ENCODE measurements at places on chromosomes 7 and 10. TPM values are rescaled to one million over a fixed set of nuclear protein-coding genes. Genes with fewer than 3 reads are reported as not detected.

Gene PRKAR2B
- 3.4 TPM for total RNA-seq

GRCh38 chr10:52136921-52137320, 177.2 kb upstream of the DKK1 start:
- H3K36me3 ChIP-seq: no peaks in the 10 kb centered on the region
- peaks cover 2% of the 10 kb centered on the region for H3K4me1 ChIP-seq
- DNase-seq: no peak
- no peak overlapping the region for H3K4me3 ChIP-seq

DNA sequence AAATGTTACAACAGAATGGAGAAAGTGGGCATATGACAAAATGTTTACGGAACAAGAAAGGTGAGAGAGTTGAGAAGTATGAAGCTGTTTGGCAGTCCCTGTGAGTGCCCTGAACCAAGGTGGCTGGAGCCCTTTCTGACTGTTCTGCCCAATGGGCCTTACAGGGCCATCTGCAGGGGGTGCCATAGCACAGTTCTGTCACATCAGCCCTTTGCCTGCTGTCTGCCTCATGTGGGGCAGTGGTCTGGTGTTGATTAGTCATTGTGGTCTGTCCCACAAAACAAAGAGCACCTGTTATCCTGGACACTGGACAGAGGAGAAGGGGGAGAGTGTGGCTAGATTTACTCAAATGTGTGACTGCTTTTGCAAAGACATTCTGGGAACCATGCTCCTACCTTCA, 51.5 kb upstream of the OSBPL3 start:
- H3K27ac ChIP-seq: no peak overlapping the region
- H3K36me3 ChIP-seq: no peaks in the 10 kb centered on the region
- no peak for DNase-seq
- H3K4me1 ChIP-seq: peaks cover 5% of the 10 kb centered on the region

Gene UNCX
- total RNA-seq: not detected

DNA sequence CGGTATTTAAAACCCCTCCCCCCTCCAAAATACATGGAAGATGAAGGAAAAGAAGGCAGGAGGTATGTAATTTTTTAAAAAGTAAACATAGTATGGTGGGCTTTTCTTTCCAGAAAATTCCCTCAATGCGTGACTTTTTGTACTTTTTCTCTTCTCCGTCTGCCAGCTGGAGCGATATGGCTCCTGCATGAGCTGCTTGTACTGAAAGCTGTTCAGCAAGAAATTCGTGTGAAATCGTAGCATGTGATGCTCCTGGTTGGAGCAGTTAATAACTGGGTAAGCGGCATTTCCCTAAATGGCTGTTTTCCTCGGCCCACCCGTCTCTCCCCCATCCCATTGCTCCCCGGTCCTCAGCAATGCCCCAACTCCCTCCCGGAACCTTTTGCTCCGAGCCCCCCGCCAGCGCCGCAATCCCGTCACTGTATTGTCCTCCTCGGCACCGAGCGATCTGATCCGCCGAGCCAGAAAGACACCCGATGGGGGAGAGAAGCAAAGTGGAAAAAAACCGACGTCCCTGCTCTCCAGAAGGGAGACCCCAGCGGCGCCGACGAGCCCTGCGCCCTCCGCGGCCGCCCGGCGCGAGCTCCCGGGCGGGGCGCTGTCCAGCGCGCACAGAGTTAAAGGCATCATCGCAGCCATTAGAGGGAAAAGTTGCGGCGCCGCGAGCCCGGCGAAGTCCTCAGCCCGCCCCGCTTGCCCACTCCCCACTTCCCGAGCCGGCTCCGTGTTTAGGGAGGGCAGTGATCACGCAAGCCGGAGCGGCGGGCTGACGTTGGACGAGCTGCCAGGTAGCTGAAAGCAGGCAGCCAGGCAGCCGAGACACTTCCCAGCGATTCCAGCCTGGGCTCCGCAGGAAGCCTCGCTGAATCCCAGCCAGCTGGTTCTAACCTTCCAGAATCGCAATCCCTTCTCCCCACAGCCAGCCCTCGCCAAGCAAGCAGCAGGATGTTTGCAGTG, at the start of gene VSTM2A:
Gene VSTM2A (plus strand): TSS at position 707 of the 957 bp plus-strand sequence. CDS start 356 bp downstream, outside the sequence.
- no peaks in the 10 kb centered on the region for H3K36me3 ChIP-seq
- DNase-seq: no peak
- H3K27me3 ChIP-seq: peaks cover 54% of the 10 kb centered on the region
- H3K27ac ChIP-seq: no peak within 1 kb of the TSS

Gene MRC1
- total RNA-seq: not detected

GRCh38 chr7:137757146-137757925, 89.4 kb downstream of the DGKI start:
- no peak overlapping the region for H3K4me3 ChIP-seq
- H3K27me3 ChIP-seq: no peaks in the 10 kb centered on the region
- peaks cover 13% of the 10 kb centered on the region for H3K4me1 ChIP-seq

DNA sequence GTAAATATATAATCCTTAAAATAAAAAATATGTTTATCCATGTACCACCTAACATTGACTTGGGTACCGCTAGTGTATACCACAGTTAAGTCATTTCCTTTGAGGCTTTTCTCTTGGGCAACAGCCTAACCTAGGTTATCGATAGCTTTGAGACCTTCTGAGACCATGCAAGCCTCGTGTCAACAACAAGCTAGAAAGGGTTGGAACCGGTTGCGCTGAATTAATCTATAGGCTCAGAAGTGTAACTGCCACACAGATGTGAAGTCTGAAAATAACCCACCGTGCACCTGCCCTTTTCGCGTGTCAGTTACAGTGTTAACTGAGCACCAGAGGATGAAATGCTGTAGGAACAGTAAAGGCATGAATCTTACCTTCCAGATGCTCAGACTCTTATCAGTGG, 59.8 kb downstream of the ARID5B start:
- H3K36me3 ChIP-seq: peaks cover 23% of the 10 kb centered on the region
- no peaks in the 10 kb centered on the region for H3K27me3 ChIP-seq
- H3K27ac ChIP-seq: no peak overlapping the region
- H3K4me1 ChIP-seq: peaks cover 57% of the 10 kb centered on the region

DNA sequence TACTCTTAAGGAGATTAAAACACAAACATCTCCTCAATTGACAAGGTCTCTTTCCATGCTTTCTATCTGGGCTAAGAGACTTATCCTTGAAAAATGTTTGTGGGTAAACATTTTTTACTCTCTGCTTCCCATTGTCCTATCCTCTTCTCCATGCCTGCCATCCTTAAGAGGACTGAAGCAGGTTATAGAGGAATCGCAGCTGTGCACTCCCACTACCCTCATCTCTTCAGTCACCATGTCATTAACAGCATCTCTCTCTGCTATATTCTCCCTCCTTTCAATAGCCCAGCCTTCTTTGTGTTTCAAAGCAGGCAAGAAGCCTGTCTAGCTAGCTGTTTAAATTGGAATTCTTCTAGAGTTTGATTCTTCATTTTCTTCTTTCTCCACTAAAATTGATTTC, 22.6 kb downstream of the COL1A2 start:
- no peak for DNase-seq
- H3K4me3 ChIP-seq: no peak overlapping the region
- peak overlapping the region; percentile 76 for H3K27ac ChIP-seq
- H3K27me3 ChIP-seq: no peaks in the 10 kb centered on the region
- peaks cover 93% of the 10 kb centered on the region for H3K36me3 ChIP-seq
- H3K4me1 ChIP-seq: peaks cover 93% of the 10 kb centered on the region
